ENCODE measurements at places on chromosomes 1 and 21.
A peak's percentile ranks its signal among the peaks of the same experiment; 100 is the strongest.

- DNase-seq = peak; percentile 80
Observed at GRCh38 chr1:183303901-183304300, 114.3 kb downstream of the NMNAT2 start.

DNA sequence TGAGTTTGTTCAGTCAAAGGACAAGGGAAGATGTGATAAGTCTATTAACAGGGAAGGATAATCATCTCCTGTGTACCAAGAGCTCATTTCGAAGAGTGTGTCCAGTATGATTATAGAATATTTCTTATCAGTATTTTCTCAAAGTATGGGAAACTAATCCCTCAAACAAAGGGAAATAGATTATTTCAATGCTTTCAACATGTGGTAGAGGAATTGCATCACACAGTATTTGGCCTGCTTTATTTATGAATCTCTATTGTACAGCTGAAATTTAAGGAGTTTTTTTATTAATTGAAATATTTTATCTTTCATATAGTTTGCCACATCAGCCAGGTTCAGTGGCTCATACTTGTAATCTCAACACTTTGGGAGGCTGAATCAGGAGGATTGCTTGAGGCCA, 151.0 kb downstream of the CLEC20A start:
- DNase-seq = no peak

DNA sequence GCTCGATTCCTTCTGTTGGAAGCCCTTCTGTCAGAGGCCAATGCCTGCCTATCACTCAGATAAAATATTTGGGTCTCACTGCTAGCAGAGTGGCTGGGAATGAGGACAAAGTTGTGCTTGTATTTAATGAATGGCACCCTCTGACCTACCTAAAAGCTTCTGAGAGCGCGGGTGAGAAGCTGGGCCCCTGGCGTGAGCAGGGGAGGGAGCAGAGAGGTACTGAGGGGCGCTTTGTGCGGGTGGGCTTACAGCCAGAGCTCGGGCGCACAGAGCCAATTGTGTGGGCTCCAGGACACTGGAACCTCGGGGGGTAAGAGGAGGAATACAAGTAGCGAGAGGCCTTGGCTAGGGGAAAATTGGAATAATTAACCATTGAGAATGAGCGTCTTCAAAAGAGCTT, 32.3 kb downstream of the PCAT6 start:
- no peak for DNase-seq

DNA sequence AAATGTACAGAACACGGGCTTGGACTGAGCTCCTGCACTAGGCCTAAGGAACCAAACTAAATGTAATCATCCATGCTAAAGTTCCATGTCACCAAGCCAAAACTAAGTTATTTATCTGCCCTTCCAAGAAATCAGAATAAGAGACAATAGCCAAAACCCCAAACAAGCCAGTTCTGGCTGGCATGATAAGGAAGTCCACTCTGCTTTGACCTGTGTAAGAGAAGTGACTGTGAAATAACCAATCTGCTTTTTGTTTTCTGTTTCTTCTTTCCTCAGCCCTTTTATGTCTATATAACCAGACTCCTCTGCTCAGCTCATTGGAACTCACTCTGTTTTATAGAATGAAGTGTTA, 15.1 kb downstream of the PLPPR5 start:
- no peak for DNase-seq

DNA sequence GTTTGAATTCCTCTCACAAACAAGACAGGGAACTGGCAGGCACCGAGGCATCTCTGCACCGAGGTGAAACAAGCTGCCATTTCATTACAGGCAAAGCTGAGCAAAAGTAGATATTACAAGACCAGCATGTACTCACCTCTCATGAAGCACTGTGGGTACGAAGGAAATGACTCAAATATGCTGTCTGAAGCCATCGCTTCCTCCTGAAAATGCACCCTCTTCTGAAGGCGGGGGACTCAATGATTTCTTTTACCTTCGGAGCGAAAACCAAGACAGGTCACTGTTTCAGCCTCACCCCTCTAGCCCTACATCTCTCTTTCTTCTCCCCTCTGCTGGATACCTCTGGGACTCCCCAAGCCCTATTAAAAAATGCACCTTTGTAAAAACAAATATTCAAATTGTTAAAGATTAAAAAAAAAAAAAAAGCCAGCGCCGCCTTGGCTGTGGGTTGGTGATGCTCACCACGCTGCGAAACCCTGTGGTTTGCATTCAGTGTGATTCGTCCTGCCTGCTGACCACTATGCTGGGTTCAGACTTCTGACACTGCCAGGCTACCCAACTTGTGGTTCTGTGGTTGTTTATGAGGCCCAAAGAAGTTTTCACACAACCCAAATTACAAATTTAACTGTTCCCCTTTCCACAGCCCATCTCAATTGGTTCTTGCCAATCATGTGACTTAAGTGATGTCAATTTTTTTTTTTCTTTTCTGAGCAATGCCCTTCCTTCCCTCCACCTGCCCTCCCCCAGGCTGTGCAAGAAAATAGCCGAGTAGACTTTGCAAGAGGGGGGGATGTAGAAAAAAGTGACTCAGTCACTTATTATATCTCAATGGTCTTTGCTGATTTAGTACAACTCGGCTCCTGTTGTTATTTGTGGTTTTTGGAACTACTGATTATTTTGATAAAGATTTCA, at the start of gene RUNX1:
Gene RUNX1 (minus strand): TSS at position 597 of the 912 bp plus-strand sequence.
- peak; percentile 79 for DNase-seq

DNA sequence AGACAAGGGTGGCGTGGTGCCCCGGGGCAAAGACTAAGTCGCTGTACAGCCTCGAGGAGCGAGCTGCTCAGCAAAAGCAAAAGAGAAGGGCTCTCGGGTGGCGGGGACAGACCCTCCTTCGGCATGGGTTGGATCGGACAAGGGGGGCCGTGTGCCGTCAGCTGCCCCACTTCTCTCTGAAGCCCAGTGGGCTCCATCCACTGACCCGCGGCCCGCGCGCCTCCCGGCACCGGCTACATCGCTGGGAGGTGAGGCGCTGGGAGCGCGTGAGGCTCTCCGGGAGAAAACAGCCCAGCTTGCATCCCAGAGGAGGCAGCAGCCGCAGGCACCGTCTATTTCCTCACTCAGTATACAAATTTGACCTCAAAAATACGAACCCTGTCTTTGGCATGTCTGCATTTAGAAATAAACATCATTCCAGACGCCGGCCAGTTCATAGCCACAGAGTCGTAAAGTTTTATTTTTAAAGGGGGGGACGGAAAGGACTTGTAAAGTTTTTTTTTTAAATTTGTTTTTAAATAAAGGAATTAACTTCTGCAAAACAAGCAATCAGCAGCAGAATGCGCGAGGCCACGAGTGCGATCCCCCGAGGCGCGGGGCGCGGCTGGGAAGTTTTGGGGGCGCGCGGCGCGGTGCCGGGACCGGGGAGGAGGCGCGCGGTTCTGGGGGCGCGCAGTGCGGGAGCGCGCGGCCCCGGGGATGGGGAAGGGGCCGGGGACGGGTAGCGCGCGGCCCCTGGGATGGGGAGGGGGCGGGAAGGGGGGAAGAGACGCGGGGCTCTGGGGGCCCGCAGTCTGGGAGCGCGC, 689 bp upstream of the GPR137B start:
- DNase-seq = peak; percentile 23

GRCh38 chr21:28419811-28420210, 572.9 kb downstream of the LTN1 start:
- DNase-seq = no peak

DNA sequence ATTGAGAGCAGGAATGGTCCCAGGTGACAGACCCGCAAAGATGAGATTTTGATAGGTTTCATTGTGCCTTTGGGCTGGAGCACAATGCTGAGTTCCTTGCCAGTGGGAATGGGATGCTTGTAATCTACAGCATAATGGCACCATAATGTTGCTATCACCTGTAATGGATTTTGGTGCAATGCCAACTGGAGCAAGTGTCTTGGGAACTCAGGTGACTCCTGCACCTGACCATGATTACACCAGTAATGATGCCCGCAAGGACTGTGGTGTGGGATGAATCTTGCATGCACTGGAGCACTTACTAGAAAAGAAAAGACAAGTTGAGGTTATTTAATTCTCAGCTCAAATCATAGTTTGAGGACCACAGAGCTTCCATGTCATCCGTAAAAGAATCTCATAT, 96.7 kb downstream of the PTPRU start:
- no peak for DNase-seq

GRCh38 chr1:111221633-111222291, 5.8 kb upstream of the CHI3L2 start:
- no peak for DNase-seq

DNA sequence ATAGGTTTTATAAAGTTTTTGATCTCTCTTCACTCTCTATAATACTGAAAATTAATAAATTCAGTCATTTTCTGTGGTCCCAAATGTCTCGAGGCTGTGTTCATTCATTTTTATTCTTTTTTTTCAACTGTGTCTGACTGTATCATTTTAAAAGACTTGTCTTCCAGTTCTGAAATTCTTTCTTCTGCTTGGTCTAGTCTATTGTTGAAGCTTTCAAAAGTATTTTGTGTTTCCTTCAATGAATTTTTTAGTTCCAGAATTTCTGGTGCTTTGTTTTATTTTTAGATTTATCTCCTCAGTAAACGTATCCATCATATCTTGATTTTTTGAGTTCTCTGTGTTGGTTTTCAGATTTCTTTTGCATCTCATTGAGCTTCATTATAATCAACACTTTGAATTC, 161.0 kb upstream of the CHRM3 start:
- no peak for DNase-seq

Data from bronchial epithelial cell (primary cell).